ENCODE measurements at places on chromosomes 13 and 19.

GRCh38 chr13:39397226-39397895 lies 205.6 kb downstream of the LHFPL6 start:
- DNase-seq, result no peak

- no peak for DNase-seq
Measured at GRCh38 chr19:41918653-41919244, 9.5 kb downstream of the ERFL start.

DNA sequence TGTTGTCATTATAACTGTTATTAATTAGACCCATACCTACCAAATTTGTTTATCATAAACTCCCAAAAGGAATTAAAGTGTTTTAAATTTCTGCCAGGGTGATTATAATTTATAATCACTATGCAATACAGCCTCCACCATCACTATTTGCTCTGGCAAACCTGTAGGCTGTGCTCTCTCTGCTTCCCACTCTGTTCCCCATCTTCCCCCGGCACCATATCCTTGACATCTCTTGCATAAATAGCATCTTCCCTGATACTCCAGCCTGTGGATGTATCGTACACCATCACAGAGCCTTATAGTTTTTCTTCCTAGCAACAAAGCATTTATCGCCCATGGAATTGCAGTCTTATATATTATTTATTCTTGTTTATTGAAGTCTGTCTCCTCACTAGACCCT lies 181.5 kb upstream of the TSC22D1 start:
- DNase-seq, result no peak

GRCh38 chr13:61253105-61253877 lies 162.4 kb downstream of the PCDH20 start:
- no peak for DNase-seq

DNA sequence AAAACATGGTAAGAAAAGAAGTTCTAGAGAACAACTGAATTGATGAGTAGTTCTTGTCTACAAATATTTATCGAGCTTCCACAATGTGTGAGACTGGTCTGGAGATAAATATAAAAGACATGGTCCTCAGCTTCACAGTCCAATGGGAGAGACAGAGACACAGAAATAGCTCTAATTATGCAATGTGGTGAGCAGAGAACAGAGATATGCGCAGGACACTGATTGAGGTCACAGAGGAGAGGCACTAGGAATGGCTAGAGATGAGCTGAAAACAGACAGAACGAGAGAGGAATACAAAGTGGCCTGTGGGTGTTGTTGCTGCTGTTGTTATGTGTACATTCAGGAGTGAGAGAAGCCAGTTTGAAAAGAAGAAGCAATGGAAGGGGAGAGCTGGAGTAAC lies 53.2 kb downstream of the GPALPP1 start:
- no peak for DNase-seq

- DNase-seq, result peak; percentile 36
Measured at GRCh38 chr13:57627663-57628062, 3.9 kb upstream of the PCDH17 start.

DNA sequence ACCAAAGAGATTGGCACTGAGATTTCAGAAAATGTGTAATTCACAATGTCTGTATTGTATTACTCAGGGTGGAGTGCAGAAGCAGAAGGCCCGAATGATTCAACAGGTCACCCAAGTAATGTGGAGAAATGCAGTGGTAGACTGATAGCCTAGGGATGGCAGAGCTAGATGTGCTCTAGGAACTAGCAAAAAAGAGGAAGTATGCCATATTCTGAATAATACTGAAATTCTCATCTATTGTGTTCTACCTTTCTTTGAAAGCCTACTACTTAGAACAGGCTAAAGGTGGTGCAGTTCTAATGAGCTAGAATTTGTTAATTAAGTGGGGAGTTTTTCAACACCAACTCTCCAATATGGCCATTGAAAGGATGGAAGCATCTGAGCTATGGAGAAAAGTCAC lies 1449.8 kb upstream of the MIR17HG start:
- DNase-seq, result no peak

DNA sequence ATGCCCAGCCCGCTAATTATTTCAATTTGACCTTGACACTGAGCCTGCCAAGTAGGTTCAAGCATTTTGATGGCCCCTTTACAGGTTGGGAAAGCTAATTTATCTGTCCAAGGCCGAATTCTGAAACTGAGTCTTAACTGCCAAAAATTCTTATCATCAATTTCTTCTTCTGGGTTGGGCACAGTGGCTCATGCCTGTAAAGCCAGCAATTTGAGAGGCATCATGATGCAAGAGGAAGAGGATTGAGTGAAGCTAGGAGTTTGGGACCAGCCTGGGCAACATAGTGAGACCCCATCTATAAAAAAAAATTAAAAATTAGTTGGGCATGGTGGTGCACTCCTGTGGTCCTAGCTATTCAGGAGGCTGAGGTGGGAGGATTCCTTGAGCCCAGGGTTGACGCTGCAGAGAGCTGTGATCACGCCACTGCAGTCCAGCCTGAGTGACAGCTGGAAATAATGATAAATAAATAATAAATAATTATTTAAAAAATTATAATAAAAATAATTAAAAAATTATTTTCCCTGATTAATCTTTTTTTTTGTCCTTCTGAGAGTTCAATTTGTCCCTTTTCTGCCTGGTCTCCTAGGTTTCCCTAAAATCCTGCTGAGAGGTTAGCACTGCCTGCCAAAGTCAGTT lies 1.3 kb upstream of the LDLR start:
- no peak for DNase-seq

GRCh38 chr19:48249502-48250014 lies 6.2 kb downstream of the CARD8 start:
- peak; percentile 93 for DNase-seq

DNA sequence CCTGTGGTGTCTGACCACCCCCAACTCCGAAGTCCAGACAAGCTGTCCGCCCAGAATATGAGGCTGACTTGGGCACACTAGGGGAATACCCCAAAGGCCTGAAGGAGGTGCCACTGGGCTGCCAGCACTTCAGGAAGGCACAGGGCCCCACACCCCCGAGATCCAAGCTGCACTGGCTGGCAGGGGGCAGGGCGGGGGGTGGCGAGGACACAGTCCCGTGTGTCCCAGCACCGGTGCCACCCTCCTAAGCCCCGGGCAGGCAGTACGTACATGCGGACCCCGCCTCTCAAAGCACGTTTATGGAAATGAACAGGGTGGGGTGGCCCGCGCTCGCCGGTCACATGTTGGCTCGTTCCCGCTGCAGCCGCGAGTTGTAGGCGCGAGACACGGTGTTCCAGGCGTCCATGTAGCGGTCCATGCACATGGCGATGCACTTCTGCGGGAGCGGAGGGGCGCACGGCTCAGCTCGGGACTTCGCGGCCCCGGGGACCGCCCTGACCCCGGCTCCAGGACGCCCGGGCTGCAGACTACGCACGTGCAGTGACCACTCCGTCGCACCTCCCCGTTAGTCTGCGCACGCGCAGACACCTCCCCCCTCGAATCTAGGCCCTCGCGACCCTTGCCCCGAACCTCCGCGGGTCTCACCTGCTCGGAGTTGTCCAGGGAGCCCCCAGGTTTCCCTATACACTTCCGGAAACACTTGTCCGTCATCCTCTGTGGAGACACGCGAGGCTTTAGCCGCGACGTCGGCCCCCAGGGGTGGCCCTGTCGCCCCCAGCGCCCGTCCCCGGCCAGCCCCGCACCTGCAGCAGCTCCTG lies 566 bp downstream of the TIMM13 start:
- DNase-seq, result peak; percentile 48

DNA sequence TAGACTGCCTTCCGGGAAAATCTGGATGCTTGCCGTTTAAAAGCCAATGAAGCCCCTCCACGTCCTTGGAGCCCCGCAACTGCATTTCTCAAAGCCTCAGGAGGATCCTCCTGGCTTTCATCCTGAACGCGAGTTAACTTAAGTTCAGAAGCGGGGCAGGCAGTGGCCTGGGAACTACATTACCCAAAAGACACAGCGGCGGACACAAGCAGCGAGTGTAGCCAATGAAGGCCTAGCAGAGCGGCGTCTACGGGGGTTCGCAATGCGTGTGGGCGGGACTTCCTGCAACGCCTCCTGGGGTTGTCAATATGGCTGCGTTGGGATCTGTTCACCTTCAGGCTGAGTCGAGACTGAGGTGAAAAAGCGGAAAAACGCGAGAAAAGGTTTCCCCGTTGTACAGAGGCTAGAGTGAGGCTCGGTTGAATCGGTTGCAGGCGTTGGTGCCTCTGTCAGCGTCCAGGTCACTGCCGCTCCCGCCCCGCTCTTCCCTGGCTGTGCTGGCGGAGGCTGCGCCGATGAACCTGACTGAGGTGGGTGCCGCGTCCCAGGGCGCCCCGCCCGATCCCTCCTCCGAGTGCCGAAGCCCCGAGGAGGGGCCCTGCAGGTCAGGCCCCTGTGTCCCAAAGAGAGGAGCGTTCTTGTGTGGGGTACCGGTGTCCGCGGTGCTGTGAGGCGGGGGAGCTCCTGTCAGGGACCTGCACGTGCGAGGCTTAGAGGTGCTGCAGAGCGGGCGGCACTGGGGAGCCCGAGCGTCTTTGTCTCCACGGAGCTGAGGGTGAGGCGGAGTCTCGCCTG lies at the start of gene ZNF17:
Gene ZNF17 (plus strand): TSS at position 285 of the 795 bp plus-strand sequence. CDS start 2,455 bp downstream, outside the sequence.
- DNase-seq, result peak; percentile 96

DNA sequence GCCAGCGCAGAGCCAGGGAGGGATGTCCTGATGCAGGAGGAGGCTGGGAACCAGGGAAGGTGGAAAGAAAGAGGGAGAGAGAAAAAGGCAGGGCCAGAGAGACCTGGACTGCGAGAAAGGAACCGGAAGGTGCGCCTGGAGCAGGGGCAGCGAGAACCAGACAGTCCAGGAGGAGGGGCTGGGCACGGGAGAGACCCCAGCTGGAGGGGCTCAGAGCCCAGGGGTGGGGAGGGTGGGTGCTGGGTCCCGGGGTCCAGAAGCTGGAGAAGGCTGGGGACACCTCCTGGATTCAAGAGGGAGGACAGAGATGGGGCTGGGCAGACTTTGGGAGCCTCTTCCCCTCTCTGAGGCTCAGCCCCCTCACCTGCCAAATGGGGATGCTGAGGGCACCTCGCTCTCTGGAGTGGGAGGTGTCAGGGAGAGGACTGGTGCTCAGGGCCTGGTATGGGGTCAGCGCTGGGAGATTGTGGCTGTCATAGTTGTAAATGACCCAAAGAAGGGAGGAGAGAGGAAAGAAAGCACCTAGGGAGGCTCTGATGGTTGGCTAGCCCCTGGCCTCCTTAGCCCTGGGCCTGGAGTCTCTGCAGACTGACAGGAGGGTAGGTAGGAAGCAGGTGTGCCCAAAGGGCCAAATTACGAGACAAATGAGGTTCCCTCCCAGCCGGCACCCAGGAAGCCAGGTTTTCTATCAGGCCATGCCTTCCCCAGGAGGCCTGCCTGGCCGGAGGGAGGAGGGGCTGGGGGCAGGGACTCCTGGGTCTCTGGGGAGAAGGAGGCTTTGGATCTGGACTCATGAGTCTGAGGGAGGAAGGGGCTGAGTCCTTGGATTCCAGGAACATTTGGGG lies 1.3 kb upstream of the SPACA6 start:
- DNase-seq, result no peak

GRCh38 chr19:44742330-44743061 lies 6.0 kb upstream of the BCL3 start:
- peak; percentile 69 for DNase-seq

- DNase-seq, result no peak
Measured at GRCh38 chr19:16143399-16144215, at the start of gene HSH2D. Gene HSH2D (plus strand): TSS chr19:16143685. CDS start chr19:16148751, 5,066 bp downstream.

- peak; percentile 91 for DNase-seq
Measured at GRCh38 chr19:47363758-47364531, 14.8 kb downstream of the DHX34 start.

DNA sequence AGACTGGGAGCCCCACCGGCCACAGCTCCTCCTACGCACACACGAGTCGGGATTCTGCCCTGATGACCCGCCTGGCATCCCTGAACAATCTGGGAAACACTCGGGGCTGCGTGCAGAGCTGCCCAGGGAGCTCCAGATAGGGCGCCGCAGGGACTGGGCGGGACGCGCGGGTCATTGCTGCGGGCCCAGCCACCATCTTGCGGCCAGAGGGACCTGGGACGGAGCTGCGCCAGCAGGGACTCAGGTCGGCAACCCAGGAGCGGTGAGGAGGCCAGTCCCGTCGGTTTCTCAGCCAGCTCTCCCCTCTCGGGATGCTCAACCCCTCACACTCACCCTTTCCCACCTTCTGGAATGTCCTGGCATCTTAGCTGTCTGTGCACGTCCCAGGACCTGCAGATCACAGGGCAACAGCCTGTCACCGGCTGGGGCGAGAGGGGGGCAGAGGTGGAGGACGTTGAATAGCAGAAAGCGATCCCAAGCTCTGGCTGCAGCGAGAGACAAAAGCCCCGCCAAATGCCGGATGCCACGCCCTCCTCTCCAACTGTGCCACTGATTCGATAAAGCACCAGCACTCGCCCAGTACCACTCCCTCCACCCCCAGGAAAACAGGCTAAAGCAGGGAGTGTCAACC lies 20.4 kb upstream of the ZNF91 start:
- no peak for DNase-seq

- no peak for DNase-seq
Measured at GRCh38 chr13:96299235-96299634, 209.3 kb downstream of the HS6ST3 start.

DNA sequence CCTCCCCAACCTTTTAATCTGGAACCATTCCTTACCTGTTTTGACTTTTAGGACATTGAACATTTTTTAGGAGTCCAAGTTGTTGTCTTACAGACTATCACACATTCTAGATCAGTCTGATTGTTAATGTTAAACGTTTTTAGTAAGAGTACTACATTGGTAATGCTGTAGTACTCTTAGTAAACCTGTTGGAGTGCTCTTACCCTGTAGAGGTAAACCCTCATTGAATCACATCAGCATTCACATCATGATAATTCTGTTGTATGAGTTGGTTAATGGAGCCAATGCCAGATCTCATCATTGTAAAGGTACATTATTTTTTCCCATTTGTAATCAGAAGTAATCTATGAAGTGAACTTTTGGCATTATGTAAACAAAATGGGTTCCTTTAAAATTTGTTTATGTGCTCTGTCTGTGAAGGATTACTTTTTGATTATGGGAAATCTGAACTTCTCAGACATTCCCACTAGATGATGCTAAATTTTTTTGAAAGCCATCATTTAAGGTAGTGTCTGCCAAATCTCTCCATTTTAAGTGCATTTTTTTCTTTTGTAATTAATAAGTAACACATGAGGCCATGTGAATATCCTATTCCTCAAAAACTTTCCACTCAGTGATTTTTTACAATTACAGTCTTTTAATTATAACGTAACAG lies 55.2 kb downstream of the VWA8 start:
- DNase-seq, result peak; percentile 57

- no peak for DNase-seq
Measured at GRCh38 chr13:26973946-26974345, 197.7 kb downstream of the USP12 start.

DNA sequence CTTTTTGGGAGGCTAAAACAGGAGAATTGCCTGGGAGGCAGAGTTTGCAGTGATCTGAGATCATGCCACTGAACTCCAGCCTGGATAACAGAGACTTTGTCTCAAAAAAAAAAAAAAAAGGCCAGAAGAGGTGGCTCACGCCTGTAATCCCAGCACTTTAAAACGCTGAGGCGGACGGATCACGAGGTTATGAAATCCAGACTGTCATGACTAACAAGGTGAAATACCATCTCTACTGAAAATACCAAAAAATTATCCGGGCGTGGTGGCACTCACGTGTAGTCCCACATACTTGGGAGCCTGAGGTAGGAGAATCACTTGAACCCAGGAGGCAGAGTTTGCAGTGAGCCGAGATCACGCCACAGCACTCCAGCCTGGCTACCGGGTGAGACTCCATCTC lies 39.9 kb downstream of the ZNF611 start:
- no peak for DNase-seq
